ENCODE measurements at places on chromosomes 3 and 15.
A peak's percentile ranks its signal among the peaks of the same experiment; 100 is the strongest.

DNA sequence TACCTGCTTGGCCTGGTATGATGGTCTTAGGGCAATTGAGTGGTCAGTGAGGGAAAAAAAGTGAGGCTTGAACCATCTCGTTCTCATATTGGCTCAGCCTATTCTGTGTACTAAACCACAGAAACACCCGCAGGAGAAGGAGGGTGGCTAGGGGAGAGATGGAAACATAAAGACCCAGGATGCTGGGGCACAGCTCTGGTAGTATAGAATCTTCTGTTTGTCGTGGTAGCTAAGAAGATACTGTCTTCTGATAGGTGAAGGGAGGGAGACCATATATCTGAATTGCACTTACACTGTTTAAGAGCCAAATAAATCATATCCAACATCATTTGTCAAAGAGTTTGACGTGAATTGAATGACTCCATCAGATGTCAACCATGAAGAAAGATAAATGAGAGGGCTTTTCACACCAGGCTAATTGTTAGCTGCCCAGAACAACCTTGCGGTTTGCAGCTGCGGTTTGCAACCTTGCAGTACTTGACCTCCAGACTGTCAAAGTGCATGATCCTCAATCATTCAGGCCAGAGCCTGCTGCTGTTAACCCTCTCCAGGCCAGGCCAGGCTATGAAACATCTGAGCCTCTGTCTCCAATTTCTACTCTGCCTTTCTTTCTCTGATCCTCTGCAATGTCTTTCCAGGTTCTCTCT lies 40.9 kb upstream of the PIK3R4 start:
- DNase-seq: no peak

DNA sequence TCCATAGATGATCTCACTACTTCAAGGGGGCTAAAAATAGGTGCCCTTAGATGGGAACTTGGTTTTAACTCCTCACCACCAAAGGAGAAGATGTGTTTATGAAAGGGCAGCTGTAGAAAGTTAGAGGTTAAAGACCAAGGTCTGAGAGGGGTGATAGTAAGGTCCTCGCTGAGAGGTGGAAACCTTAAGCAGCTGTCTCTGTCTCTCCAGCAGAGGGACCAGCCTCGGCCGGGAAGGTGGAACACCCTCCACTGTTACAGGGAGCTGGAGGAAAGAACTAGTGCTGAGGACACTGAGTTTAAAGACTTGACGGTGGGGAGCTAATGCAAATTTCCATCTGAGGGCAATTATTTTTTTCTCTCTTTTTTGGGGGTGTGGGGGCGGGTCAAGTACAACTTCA lies 8.9 kb upstream of the RLBP1 start:
- DNase-seq: no peak

DNA sequence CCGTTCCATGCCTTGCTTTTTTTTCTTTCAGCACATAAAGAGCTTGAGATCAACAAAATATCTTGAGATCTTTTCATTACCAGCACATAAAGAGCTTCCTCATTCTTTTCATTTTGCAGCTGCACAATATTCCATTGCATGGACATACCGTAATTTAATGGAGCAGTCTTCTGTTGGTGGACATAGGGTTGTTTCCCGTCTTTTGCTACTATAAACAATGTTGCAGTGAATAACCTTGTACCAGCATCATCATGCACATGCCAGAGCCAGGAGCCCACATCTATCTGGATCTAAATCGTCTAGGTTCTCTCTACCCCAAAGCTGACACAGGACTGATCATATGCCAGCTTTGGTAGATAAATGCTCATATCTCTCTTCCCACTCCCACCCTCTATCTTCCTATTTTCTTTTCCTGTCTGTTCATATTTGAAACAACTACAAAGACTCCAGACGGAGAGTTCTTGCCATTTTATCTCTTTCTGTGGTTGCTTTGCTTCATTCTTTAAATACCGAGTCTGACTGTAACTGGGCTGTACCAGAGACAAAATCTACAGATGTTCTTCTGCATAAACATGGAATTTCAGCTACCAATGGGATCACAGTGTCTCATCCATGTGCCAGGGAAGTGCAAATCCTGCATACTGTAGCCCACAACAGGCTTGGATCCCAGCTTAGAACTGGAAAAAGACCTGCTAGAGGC lies 47.1 kb upstream of the AKAP13 start:
- DNase-seq: peak; percentile 84

GRCh38 chr3:32492684-32493436 lies 9.8 kb downstream of the CMTM6 start:
- no peak for DNase-seq

DNA sequence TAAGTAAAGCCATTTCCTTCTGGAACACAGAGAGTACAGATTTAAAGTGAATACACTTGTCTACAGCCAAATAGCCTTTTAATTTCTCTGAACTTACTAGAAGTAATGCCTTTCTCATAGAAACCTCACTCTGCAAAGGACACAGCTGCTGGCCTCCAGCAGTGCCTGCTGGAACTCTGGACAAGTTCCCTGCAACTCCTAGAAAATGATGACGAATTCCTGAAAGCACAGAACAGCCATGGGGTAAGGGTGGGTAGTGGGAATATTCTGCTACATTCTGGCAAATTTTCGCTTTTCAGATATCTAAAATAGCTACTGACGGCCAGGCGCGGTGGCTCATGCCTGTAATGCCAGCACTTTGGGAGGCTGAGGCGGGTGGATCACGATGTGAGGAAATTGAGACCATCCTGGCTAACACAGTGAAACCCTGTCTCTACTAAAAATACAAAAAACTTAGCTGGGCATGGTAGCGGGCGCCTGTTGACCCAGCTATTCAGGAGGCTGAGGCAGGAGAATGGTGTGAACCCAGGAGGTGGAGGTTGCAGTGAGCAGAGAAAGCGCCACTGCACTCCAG lies 34.4 kb downstream of the RYK start:
- no peak for DNase-seq
